ENCODE measurements at places on chromosomes 2 and 18.

GRCh38 chr2:10333247-10333613, 30.5 kb downstream of the HPCAL1 start:
- H3K27ac ChIP-seq: no peak overlapping the region
- H3K4me1 ChIP-seq: peaks cover 36% of the 10 kb centered on the region
- no peaks in the 10 kb centered on the region for H3K27me3 ChIP-seq
- no peak for DNase-seq
- peaks cover 5% of the 10 kb centered on the region for H3K36me3 ChIP-seq
- H3K4me3 ChIP-seq: no peak overlapping the region

DNA sequence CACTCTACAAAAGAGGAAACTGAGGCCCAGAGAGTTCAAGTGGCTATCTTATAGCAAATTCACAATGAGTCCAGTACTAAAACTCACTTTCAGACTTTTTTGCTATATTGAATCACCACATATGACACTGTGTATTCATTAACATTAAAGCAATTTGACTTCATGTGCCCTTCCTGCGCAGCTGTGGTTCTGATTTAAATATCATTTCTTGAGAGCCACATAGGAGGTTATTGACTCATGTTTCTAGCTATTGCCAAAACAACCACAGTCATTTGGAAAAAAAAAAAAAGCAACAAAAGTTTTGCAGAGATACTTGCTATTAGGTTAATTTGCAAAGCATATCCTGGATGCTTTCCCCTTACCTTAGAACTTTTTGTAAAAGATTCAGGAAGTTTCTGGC, 341.2 kb downstream of the PIK3C3 start:
- DNase-seq: no peak
- no peak overlapping the region for H3K27ac ChIP-seq
- H3K4me1 ChIP-seq: no peaks in the 10 kb centered on the region
- H3K4me3 ChIP-seq: no peak overlapping the region
- no peaks in the 10 kb centered on the region for H3K36me3 ChIP-seq
- H3K27me3 ChIP-seq: no peaks in the 10 kb centered on the region

DNA sequence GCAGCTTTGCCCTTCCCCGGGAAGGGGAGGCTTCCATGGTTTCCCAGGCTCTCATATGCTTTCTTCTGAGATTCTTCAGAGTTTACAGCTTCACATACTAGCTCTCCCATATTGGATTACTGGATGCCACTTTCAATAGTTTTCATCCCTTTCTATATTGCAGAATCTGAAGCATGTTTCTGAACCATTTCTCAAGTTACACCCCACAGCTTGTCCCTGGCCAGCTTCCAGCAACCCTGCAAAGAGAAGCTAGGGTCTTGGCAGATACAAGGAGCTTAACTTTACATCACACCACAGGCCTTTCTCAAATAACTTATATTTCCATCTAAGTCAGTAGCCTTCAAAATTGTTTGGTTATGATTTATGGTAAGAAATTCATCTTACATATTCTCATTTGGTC, 39.6 kb downstream of the LHCGR start:
- no peaks in the 10 kb centered on the region for H3K36me3 ChIP-seq
- H3K27ac ChIP-seq: peak overlapping the region; percentile 0
- no peak for DNase-seq
- no peak overlapping the region for H3K4me3 ChIP-seq
- H3K27me3 ChIP-seq: peaks cover 9% of the 10 kb centered on the region
- no peaks in the 10 kb centered on the region for H3K4me1 ChIP-seq

DNA sequence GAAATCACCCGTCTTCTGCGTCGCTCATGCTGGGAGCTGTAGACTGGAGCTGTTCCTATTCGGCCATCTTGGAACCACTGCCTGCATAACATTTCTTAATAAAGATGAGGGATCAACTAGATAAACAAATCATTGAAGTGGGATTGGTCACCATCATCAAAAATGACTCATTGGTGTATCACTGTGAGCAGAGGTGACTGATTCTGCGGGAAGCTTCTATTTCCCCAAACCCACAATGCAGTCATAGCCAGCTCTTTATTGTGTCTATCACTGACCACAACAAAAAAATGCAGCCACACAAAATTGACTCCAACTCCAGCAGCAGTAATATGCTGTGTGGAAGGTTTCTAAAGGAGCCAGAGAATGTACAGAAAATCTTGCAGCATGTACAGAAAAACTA, 630.7 kb upstream of the HS6ST1 start:
- no peak overlapping the region for H3K4me3 ChIP-seq
- no peak overlapping the region for H3K27ac ChIP-seq
- no peak for DNase-seq
- H3K36me3 ChIP-seq: no peaks in the 10 kb centered on the region
- H3K4me1 ChIP-seq: no peaks in the 10 kb centered on the region

DNA sequence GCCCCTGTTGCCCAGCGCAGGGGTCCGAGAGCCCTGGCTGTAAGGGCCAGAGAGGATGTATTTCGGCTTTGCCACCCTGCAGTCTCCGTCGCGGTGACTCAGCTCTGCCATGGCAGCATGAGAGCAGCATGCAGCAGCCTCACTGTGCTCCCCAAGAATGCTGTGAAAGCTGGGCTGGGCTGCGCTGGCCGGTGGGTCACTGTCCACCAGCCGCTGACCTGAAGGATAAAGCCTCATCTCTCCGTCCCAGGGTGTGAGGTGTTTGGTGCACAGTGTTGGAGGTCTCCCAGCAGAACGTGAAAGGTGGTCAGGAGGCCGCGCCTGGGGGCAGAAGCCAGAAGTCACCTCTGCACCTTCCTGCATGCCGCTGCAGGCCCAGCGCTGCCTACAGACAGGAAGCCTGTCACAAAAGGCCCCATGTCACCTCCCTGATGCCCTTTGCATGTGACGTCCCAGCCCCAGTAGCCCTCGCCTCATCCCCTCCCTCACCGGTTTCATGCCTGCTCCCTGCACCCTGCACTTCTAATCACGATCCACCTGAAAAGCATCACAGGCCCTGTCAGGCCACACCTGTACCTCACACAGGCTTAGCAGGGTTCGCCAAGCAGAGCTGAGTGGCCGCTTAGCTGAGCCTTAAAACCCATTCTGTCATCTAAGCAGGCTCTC, 342.1 kb downstream of the EIPR1 start:
- no peak overlapping the region for H3K4me3 ChIP-seq
- no peaks in the 10 kb centered on the region for H3K36me3 ChIP-seq
- no peak overlapping the region for H3K27ac ChIP-seq

- no peaks in the 10 kb centered on the region for H3K36me3 ChIP-seq
- H3K4me1 ChIP-seq: no peaks in the 10 kb centered on the region
- no peak overlapping the region for H3K4me3 ChIP-seq
- H3K27me3 ChIP-seq: no peaks in the 10 kb centered on the region
- H3K27ac ChIP-seq: no peak overlapping the region
Measured at GRCh38 chr2:1521878-1522830, 108.9 kb downstream of the TPO start.

GRCh38 chr18:55322178-55322735, 265.7 kb downstream of the TCF4 start:
- H3K27ac ChIP-seq: peak overlapping the region; percentile 92
- H3K27me3 ChIP-seq: peaks cover 16% of the 10 kb centered on the region
- H3K4me1 ChIP-seq: peaks cover 3% of the 10 kb centered on the region
- peak; percentile 75 for DNase-seq
- no peaks in the 10 kb centered on the region for H3K36me3 ChIP-seq

- H3K4me3 ChIP-seq: no peak overlapping the region
- H3K27me3 ChIP-seq: no peaks in the 10 kb centered on the region
- H3K4me1 ChIP-seq: peaks cover 18% of the 10 kb centered on the region
- no peaks in the 10 kb centered on the region for H3K36me3 ChIP-seq
Measured at GRCh38 chr18:75230163-75231052, 19.8 kb downstream of the TSHZ1 start.

DNA sequence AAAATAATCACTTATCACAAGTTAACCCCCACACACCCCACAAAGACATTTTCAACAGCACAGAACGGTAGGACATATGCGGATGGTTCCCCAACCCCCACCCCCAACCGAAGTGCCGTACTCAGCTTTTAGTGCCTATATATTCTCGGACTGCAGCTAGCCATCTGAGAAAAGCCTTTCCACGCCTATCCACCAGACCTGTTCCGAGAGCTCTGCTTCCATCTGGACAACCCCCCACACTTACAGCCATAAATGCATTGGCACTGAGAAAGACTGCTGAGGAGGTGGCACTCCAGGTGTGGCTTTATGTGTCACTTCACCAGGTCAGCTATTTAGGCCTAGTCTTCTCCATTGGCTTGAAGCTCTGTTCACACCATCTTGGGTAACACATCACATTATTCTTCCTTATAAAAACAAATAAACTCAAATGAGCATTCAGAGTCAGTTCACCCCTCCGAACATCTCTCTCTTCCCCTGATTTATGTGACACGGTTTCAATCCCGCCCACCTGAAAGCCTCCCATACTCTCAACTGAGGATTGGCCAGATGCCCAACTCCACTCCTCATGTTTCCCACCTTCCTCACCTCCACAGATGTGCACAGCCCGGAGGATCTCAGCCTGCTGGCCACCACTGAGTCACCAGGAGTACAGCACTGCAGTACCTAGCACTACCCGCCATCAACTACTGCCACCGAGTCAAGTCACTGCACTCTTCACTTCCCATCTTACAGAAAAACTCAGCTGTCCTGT, 127.4 kb downstream of the CACNB4 start:
- no peaks in the 10 kb centered on the region for H3K27me3 ChIP-seq
- no peak overlapping the region for H3K27ac ChIP-seq
- H3K4me1 ChIP-seq: no peaks in the 10 kb centered on the region
- no peak for DNase-seq

GRCh38 chr2:53442783-53443182, 324.8 kb upstream of the CHAC2 start:
- no peaks in the 10 kb centered on the region for H3K4me1 ChIP-seq
- no peak overlapping the region for H3K27ac ChIP-seq
- peak; percentile 13 for DNase-seq
- H3K4me3 ChIP-seq: no peak overlapping the region

GRCh38 chr18:76405280-76405679, 89.8 kb downstream of the ZNF516 start:
- no peaks in the 10 kb centered on the region for H3K27me3 ChIP-seq
- no peaks in the 10 kb centered on the region for H3K4me1 ChIP-seq
- DNase-seq: peak; percentile 6
- no peak overlapping the region for H3K4me3 ChIP-seq
- no peak overlapping the region for H3K27ac ChIP-seq

GRCh38 chr2:215419769-215420470, 15.9 kb downstream of the FN1 start:
- H3K4me1 ChIP-seq: no peaks in the 10 kb centered on the region
- H3K36me3 ChIP-seq: no peaks in the 10 kb centered on the region
- H3K4me3 ChIP-seq: no peak overlapping the region
- no peaks in the 10 kb centered on the region for H3K27me3 ChIP-seq

DNA sequence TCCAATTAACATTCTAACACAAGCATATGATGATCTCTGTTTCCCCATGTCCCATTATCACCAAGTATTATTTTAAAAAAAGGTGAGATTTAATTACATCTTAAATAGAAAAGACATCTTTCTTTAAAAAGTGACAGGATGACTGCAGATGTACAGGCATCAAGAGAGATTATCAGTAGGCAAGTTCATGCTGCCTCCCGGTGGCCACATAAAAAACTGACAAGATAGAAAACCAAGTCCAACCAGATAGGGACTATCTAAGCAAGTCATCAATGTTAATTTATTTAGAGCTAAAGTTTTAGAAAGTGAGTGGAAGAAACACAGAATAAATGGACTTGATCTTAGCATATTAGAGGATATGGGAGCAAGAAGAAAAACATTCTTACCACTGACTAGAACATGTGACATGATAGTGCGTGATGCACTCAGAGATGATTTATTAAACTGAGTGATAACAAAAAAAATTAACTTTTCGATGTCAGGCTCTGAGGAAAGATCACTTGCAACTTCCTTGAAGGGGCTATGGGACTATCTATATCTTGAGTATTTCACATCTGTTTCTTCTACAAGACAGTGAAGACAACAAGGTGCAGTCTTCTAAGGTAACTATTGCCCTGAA, 5.4 kb upstream of the TDRD15 start:
- no peaks in the 10 kb centered on the region for H3K27me3 ChIP-seq
- no peaks in the 10 kb centered on the region for H3K4me1 ChIP-seq
- H3K4me3 ChIP-seq: no peak overlapping the region
- no peak for DNase-seq
- H3K27ac ChIP-seq: no peak overlapping the region

DNA sequence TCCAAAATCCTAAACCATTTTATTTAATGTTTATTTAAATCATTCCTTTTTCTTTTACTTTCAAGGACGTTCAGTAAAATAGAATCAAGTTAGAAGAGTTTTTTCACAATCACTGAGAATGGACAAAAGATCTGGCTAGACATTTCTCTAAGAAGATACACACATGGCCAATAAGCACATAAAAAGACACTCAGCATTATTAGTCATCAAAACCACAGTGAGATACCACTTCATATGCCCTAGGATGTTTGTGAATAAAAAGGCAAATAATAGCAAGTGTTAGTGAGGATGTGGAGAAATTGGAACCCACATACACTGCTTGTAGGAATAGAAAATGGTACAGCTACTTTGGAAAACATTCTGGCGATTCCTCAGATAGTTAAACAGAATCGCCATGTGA, 76.1 kb downstream of the RHBDD1 start:
- DNase-seq: no peak
- H3K27ac ChIP-seq: no peak overlapping the region
- peaks cover 22% of the 10 kb centered on the region for H3K4me1 ChIP-seq
- no peaks in the 10 kb centered on the region for H3K27me3 ChIP-seq
- H3K4me3 ChIP-seq: no peak overlapping the region
- H3K36me3 ChIP-seq: no peaks in the 10 kb centered on the region

GRCh38 chr2:238339814-238340213, 19.5 kb downstream of the TRAF3IP1 start:
- H3K27me3 ChIP-seq: no peaks in the 10 kb centered on the region
- no peaks in the 10 kb centered on the region for H3K36me3 ChIP-seq
- H3K4me3 ChIP-seq: no peak overlapping the region
- DNase-seq: peak; percentile 26

- H3K4me3 ChIP-seq: no peak overlapping the region
- no peak overlapping the region for H3K27ac ChIP-seq
- DNase-seq: no peak
- H3K27me3 ChIP-seq: no peaks in the 10 kb centered on the region
- no peaks in the 10 kb centered on the region for H3K36me3 ChIP-seq
Measured at GRCh38 chr2:6168485-6168884, 476.3 kb downstream of the SOX11 start.

DNA sequence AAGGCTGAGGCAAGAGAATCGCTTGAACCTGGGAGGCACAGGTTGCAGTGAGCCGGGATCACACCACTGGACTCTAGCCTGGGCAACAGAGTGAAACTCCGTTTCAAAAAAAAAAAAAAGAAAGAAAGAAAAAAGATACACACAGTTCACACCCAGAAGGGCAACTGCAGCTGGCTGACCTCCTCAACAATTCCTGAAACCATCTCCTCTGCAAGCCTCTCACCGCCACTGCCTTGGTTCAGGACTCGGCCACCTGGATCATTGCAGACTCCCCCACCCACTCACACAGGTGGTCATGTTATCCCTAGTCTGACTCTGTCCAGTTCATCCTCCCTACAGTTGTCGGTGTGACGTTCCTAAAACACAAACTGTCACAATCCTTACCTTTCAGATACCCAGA, 2.2 kb downstream of the CYS1 start:
- H3K27me3 ChIP-seq: peaks cover 90% of the 10 kb centered on the region
- H3K4me1 ChIP-seq: peaks cover 5% of the 10 kb centered on the region
- H3K27ac ChIP-seq: no peak overlapping the region
- H3K4me3 ChIP-seq: no peak overlapping the region
- no peak for DNase-seq
- H3K36me3 ChIP-seq: no peaks in the 10 kb centered on the region

Data from transverse colon (tissue), 4 donors.